ENCODE measurements at places on chromosomes 7 and 10.
A peak's percentile ranks its signal among the peaks of the same experiment; 100 is the strongest.

DNA sequence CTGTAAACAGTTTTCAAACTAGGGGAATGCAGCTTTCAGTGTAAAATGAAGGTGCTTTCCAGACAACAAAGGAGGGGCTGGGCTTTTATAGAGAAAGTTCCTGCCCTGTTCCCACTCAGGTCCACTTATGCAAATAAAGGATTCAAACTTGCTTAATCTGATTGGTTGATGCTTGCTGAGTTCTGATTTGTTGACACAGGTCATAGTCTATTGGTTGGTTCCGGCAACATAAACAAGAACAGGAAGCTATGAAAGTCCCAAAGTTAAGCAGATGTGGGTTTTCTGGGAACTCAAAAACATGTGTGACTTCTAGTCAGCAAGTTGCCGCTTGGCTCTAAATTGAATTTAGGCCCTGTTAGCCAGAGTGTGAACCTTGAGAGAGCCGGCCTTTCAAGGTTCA lies 194.2 kb upstream of the SVIL start:
- DNase-seq: no peak

DNA sequence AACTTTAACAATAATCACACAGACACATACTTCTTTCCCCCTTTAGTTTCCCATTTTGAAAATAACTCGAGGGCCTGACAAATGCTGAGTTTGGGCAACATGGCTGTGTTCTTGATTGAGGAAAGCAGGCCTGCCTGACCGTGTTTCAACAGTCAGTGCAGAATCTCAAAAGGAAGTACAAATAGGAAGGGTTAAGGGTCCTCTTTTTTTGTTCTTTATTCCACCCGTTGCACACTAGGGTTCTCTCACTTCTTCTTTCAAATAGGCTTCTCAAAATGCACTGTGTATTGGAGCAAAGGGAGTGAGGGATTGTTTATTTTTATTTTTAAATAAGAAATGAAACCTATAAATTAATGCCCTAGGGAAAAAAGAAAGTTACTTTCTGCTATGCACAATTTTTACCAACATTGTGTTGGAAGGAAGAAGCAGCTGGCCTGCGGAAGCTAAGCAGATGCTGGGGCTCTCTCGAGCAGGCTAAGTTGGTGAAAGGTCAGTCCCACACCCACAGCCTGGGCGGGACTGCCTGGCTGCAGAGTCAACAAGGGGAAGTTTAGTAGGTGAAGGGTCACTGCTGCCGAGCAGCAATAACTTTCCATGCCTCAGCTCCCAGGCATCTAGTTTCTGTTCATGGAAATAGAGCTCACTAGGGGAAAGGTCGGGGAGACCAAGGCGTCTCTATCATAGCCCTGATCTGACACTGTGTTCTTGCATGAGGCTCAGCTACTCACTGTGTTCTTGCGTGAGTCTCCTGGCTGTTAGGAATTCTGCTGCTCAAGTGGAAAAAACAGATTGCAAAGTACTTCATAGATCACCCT lies 12.2 kb upstream of the PDK4 start:
- DNase-seq: no peak

GRCh38 chr10:48508791-48509772 lies 95.8 kb downstream of the ARHGAP22 start:
- DNase-seq: no peak

DNA sequence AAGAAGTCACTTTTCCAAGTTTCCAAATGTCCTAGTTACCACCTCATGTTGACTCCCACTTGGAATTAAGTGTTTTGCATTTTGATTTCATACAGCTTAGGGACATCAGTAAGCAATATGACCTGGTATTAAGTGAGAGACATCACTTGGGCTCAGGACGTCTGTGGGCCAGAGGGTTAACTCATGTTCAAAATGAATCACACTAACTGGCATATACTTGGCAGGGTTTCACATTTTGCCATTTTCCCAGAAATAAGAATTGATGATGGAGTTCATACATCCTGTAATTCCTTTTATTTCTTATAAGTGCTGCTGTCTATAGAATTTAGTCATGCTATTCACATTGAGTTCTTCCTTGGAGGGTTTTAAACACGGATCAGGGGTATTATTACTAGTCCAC lies 516.5 kb downstream of the PHTF2 start:
- DNase-seq: no peak

DNA sequence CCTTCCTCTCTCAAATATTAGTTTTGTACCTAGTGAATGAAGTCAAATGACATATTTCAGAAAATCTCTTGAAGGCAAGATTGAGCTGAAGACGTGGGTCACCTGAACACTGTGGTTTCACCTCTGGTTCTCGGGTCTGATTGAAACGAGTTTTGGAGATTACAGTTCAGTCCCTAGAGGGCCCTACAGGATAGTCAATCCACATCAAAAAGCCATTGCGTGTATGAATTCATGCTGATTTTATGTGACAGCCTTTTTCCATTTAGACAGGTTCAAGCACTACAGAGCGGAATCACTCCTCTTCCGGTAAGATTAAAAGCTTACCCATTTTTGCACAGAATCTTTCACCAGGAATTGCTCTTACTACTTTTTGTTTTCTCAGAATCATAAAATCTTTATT lies 62.2 kb downstream of the VIM start:
- DNase-seq: peak; percentile 12

GRCh38 chr10:117189557-117189956 lies 7.7 kb upstream of the KCNK18 start:
- DNase-seq: no peak

DNA sequence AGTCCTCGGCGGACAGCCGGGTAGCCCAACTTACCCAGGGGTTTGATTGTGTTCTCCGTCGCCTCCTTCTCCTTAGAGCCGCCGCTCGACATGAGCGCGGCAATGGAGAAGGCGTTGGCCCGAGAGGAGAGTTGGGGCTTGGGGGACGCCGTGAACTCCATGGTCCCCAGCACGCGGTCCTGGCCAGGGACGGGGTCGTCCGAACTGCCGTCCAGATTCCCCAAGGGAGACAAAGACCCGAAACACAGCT lies 515 bp downstream of the TBX20 start:
- DNase-seq: no peak

- no peak for DNase-seq
Measured at GRCh38 chr7:98362517-98362916, 38.4 kb downstream of the BAIAP2L1 start.

- DNase-seq: no peak
Measured at GRCh38 chr7:444606-445005, 75.0 kb downstream of the PDGFA start.

GRCh38 chr7:116165717-116166116 lies 44.6 kb upstream of the TES start:
- DNase-seq: no peak

- DNase-seq: no peak
Measured at GRCh38 chr7:149494738-149495368, 2.8 kb downstream of the ZNF746 start.

DNA sequence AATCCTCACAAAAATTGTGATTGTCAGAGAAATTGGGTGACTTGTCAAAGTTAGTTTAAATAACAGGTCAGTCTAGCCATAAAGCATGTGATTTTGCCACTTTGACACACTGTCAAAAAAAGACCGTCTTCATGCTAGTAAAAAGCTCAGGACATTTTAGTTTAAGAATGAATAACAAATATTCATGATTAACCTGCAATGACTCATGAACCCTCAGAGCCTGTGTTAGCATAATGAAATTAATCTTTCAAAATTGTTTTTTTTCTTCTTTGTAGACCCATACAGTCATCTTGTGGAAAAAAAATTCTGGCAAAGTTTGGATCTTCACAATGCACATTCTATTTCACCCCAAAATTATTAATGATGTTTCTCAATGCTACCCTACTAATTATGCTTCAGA lies 255.2 kb upstream of the POT1 start:
- no peak for DNase-seq

DNA sequence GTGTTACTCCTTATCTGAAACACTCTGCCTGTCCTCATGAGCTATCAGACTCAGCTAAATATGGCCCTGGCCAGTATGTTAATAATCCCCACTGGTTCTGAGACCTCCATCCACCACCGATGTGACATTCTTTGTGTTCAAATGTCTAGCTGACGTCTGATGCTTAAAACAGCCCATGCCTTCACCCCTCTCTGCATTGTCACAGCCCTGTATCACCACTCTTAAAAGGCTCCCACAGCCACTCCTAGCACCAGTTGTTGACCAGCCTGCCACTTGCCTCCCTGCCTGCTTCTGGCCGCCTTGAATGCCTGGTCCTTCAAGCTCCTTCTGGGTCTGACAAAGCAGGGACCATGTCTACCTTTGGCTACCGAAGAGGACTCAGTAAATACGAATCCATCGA lies at the start of gene LMOD2:
TSS of gene LMOD2 (plus strand) at position 253 of the 400 bp plus-strand sequence. CDS start at position 351, 98 bp downstream.
- no peak for DNase-seq

- DNase-seq: no peak
Measured at GRCh38 chr7:131057015-131057793, 270.5 kb upstream of the MKLN1 start.

GRCh38 chr10:131781791-131782190 lies 119.0 kb upstream of the PPP2R2D start:
- no peak for DNase-seq

DNA sequence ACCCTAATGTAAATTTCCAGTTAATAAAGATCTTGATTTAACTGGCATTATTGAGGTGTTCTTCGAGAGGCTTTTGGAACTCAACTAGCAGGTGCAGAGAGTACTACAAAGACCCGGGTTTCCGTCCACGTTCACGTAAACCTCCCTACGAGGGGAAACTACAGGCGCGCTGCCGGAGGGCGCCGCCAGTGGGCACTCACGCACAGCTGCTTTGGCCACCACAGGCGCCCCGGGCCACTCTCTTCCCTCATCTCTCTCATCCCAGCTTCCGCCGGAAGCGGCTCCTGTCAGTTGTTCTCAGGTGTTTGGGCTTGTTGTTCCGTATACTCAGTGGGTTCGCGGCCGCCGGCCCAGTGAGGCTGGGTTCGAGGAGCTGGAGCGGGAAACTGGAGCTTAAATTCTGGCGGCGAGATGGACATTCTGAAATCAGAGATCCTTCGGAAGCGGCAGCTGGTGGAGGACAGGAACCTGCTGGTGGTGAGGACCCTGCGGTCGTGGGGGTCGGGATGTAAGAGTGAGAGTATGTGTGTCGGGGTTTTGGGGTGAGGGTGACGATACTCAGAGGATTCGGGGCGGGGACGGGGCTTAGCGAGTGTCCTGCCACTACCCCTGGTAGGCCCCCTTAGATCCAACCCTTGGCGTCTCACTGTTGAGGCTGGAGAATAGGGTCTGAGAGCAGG lies at the start of gene PRPF18:
TSS of gene PRPF18 (plus strand) at position 290 of the 680 bp plus-strand sequence. CDS start at position 412, 122 bp downstream.
- peak; percentile 95 for DNase-seq

GRCh38 chr10:8502573-8502972 lies 448.1 kb downstream of the GATA3 start:
- no peak for DNase-seq

GRCh38 chr10:122487174-122487765 lies 25.9 kb downstream of the HTRA1 start:
- no peak for DNase-seq

GRCh38 chr7:126792521-126792920 lies 460.2 kb downstream of the GRM8 start:
- DNase-seq: no peak

DNA sequence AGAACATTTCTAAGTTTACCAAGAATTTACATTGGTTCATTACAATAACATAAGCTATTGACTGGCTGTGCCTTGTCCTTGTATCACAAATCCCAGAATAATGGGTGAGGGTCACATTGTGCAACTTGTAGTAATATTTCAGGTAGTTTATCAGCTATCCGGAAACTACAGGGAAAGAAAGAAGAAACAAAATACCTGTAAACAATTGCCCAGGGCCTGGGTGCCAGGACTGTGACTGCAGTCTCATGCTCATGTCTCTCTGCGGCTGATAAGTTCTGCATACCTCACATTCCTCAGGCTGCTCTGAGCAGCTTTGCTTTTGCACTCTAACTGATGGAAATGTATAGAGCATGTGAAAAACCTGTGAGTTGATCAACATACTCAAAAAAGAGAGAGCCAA lies 131.8 kb upstream of the TRIM24 start:
- DNase-seq: no peak

- DNase-seq: no peak
Measured at GRCh38 chr7:50554431-50555322, 10.5 kb downstream of the DDC start.

GRCh38 chr7:122770686-122771335 lies 68.1 kb upstream of the RNF148 start:
- no peak for DNase-seq

DNA sequence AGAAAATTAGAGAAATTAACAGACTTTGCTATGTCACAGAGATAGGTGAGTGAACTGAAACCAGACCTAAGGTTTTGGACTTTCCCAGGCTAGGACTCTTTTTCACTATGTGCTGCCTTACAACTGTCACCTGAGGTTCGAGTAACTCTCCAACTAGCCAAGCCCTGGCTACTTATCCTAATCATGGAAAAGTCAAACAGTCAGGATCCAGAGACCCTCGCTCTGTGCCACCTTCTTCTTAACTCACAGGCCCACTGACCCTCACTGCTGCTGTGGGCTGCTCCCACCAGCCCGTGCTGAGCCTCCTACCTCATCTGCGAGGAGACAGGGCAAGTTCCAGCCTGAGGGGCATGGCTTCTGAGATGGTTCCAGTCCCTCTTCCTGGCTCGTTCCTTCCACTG lies 211.4 kb upstream of the KLF14 start:
- no peak for DNase-seq

DNA sequence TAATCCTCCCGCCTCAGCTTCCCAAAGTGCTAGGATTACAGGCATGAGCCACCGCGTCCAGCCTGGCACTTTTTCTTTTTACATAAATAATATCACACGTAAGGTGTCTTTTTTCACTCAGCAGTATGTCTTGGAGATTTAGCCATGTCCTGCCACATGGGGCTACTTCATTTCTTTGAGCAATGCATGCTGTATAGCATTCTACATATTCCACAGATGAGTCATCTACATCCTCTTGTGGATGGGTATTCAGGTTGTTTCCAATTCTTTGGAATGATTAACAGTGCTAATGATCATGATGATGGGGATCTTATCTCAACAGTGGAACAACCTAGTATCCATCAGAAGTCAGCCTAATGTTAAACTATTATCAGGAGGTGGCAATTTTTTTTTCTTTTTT lies 50.8 kb downstream of the ZNF503 start:
- no peak for DNase-seq

GRCh38 chr10:1310271-1310789 lies 254.1 kb downstream of the WDR37 start:
- DNase-seq: no peak

- DNase-seq: no peak
Measured at GRCh38 chr10:35448687-35449662, 112.7 kb downstream of the CCNY start.

DNA sequence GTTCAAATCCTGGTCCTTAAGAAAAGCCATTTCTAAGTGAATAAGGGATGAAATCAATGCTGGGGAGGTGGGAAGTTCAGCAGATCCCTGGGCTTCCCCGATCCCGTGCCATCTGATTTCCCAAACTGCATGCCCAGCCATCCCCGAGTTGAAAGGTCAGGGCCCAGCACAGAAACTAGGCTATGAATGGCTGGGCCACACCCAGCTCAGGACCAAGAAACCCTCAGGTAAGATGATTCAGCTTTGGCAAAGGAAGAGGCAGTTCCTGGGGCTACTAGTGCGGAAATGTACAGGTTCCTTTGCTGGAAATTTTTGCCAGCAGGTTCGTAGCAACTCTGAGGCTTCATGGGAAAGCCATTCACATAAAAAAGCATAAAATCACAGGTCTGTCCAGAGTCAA lies 182.7 kb downstream of the FAM107B start:
- no peak for DNase-seq

Data from stimulated activated naive CD8-positive, alpha-beta T cell treated with anti-CD3 and anti-CD28 coated beads, Interleukin-15, amount 100 ng/mL, for 72 hours (primary cell).